ENCODE measurements at places on chromosomes 2 and 18.

DNA sequence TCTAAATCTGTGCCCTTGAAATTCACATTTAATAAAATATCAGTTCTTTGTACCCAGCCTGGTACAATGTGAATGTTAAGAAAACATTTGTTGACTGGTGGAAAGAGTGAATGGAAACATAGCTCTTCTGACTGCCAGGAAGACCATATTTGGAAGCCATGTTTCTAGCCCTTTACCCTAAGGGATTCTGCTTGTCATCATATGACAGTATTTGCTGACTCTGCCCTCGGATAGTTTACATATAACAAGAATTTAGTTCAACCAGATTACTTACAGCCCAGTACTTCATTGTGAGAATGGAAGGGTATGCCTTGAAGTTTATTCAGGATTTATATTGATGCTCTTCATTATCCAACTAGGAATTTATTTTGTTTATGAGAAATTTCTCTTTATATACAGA is 13.8 kb upstream of the KCNS3 start:
- DNase-seq = no peak

DNA sequence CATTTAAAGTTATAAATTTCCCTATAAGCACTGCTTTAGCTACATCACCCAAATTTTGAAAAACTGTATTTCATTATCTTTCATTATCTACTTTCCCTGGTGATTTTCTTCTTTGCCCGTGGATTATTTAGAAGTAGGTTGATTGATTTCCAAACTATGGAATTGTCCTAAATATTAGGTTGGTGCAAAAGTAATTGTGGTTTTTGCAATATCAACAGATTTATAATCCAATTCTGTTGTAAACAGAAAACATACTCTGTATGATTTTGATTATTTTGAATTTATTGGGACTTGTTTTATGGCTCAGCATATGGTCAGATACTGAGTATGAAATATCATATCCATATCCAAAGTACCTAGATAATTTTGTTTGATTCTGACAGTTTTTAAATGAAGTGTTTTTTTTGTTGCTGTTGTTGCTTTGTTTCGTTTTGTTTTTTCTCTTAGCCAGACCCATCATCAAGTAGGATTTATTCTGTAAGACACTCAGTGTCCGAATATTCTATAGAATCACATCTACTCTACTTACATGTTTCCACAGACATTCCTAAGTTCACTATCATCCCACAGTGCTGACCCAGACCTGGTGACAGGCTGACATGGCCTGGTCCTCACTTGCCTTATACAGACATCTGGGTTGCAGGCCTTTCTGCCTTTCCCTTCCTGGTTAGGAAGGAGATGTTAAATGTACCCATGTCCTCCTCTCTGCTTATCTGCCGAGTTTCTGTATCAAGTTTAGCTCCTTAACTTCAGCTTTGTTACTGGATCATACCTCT is 2.1 kb upstream of the TRABD2A start:
- DNase-seq = no peak

DNA sequence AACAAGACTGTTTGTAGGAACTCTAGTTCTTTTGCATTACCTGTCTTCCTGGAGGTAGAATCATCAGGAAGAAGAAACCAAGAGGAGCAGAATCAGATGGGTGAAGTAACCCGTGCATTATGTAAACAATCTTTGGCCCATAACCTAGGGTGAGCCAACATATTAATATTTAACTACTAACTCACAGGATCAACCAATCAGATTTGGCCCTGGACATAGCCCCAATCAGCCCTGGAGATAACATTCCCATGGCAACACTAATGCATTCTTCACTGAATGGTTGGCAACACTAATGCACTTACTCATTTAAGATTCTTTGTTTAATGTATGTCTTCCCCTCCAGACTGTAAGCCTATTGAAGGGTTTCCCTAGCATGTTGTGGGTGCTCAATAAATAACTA is 72.0 kb upstream of the CTAGE1 start:
- no peak for DNase-seq

GRCh38 chr2:160516547-160517365 is 23.1 kb upstream of the RBMS1 start:
- DNase-seq = no peak

DNA sequence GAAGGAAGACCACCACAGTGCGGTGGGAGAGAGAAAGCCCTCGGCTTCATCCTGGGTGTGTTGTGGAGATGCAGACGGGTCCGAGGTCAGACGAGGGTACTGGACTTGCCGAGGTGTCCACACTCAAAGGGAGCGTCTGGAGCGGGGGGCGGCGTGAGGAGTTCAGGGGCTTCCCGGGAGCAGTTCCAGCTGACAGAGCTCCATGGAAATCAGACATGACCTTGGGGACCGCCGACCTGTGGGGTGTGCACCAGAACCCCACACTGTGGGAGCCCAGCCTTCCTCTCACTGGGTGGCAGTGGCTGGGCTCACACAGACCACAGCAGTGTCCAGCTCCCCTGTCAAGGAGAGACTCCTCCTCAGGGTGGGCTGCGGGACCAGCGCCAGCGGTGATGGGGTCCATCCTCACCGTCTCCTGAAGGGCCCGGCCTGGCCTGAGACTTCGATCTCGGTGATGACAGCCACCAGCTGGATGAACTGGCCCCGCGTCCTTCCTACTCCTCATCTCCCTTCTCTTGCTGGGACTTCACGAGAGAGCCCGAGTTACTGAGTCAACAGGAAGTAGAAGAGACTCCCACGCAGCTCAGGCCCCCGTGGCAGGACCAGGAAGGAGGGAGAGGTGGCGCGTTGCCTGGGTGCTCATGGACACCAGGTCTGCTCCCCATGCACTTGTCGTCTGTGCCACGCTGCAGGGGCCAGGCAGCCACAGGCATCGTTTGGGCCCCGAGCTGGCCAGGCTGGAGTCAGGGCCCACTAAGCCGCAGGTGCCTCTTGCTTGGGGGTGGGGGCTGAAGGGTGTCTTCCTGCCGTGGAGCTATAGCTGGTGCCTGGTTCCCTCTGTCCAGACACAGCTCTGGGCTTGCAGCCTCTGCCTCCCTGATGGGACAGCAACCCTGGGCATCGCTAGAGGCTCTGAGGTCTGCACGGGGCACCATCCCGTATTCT is 101.9 kb upstream of the CTDP1 start:
- DNase-seq = no peak

- no peak for DNase-seq
These were observed 279.6 kb downstream of the PARD3B start for GRCh38 chr2:204824751-204825453.

GRCh38 chr2:99106913-99107312 is 34.6 kb upstream of the C2orf15 start:
- DNase-seq = no peak

GRCh38 chr18:79708412-79708811 is 28.8 kb downstream of the CTDP1 start:
- DNase-seq = no peak

- DNase-seq = no peak
These were observed 8.8 kb downstream of the CYB5A start for GRCh38 chr18:74282755-74283554.

DNA sequence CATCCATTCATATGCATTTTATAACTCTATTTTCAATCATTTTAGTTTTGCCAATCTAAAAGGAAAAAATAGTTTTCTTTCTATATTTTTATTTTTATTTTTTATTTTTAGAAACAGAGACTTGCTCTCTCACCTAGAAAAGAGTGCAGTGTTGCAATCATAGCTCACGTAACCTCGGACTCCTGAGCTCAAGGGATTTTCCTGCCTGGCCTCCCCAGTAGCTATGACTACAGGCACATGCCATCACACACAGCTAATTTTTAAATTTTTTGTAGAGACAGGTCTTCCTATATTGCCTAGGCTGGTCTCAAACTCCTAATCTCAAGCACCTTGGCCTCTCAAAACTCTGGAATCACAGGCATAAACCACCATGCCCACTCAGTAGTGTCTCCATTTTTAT is 125.5 kb upstream of the XIRP2 start:
- no peak for DNase-seq

DNA sequence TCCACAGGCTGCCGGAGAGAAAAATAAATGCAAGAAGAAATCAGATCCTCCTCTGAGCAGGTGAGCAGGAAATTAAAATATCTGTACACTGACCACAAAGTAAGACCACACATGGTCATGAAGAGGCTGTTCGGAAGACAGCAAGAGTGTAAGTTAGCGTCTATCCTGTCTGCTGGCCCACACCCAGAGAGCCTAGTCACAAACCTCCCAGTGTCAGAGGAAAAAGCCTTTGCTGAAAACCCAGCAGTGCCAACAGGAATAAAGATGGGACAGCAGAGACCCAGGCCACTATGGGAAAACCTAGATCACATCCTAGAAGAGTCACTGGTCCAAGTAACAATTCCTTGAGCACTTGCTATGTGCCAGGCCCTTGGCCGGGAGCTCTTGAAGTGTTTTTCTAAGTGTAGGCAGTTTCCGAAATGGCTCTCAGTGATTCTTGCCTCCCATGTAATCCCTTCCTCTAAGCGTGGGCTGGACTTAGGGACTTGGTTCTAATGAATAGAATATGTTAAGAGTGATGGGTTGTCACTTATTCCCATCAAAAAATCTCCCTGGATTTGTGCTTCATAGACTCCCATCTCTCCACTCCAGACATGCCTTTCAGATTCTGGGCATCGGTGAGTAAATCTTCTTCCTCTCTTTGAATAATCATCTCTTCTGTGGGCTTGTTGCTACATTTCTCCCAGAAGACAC is 110.9 kb upstream of the PKDCC start:
- no peak for DNase-seq

- DNase-seq = no peak
These were observed 255.5 kb downstream of the RIT2 start for GRCh38 chr18:42860011-42860410.

- no peak for DNase-seq
These were observed 40.3 kb downstream of the AAK1 start for GRCh38 chr2:69603146-69603743.

- no peak for DNase-seq
These were observed 2.2 kb downstream of the IRS1 start for GRCh38 chr2:226797289-226797988.

DNA sequence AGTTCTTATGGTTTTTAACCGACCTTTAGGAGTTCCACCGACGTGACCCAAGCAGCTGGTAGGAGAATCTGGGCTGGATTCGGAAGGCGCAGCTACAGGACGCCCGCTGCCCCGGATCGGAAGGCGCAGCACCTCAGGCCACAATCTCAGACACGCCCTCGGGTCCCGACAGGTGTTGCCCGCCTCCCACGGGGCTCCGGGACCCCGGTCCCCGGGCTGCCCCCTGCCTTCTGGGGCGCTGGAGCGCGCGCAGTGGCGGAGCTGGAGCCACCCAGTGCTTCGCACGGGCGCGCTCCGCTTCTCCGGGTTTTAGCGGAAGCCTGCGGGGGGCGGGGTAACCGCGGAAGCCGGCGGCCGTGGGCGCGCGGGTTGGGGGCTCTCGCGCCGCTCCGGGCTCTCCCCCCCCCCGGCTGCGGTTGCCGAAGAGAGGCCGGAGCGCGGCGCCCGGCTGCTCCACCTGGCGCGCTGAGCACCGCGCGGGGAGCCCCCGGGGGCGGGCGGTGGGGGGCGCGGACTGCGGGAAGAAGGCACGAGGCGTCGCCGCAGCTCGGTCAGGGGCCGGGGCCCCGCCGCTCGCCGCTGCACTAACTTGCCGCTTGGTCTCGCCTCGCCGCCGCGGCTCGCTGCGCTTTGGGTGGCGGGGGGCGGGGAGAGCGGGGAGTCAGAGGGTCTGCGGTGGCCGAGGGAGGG is 718.8 kb downstream of the DPP10 start:
- DNase-seq = peak; percentile 68

DNA sequence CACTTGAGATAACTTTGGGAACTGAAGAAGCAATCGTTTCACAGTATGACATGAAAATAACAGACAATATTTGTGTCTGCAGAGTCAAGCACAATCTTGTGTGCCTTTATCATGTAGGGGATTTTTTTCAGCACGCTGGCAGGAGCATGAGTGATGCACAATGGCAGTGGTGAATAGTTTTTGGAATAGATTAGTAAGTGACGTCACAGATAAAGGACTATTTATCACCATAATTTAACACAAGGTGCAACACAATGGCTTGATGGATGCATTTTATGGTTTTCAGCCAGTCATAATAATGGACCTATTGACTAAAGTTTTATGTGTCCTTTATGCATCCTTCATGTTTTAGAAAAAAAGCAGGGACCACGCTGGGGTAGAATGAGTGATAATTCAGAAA is 559.8 kb upstream of the FANCL start:
- DNase-seq = no peak

DNA sequence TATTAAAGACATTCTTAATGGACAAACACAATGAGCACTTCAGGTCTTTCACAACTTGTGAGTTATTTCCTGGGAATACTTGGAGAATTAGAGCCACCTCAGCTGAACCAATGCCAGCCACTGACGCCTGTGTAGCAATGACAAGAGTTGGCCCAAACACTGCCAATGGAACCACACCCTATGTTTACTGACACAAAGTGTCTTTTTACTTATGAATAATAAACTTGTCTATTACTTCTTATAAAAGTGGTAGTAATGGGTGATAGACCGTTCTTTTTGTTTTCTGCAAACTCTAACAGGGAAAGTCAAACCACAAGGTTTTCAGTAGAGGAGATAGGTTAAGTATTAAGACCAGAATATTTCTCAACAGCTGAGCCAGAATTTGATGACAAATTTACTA is 12.5 kb upstream of the CHAC2 start:
- DNase-seq = no peak

- DNase-seq = no peak
These were observed 116.1 kb downstream of the DNER start for GRCh38 chr2:229598227-229598626.

DNA sequence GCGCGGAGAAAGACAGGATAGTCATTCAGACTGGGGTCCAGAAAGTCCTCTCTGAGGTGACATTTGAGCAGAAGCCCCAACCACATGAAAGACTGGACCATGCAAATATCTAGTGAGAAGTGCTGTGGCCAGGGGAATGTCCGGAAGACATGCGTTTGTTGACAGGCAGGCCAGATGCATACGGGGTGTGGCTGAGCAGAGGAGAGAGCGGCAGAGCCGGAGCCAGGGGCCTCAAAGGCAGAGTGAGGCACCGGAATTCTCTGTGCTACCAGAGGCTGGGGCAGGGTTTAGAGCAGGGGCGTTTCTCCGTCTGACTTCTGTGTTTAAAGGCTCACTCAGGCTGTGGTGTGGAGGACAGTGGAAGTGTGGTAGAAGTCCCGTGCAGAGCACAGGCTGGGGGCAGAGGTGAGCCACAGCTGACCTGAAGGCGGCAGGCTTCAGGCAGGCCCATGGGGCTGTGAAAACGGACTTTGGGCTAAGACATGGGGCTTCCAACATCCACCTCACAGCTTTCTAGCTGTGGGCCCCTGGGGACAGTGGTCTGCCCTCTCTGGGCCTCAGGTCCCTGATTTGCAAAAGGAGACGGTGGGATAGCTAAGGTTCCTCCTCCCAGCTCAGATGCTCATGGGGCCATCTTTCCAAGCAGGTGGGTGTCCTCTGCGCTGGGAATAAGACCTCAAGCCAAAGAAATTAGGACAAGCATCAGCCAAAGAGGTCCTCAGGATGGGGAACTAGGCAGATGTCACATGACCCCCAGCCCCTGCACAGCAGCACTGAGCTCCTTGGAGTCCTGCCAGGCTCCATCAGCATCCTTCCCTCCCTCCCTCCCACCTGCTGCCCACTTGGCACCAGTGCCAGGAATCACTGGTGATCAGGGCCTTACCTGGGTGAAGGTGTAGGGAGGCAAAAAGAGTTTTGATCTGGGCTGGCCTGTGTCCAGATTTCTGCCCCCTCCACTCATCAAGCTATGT is 11.2 kb downstream of the RUFY4 start:
- DNase-seq = no peak

- peak; percentile 42 for DNase-seq
These were observed 306.5 kb upstream of the TNP1 start for GRCh38 chr2:217166241-217166850.

Measured in neuronal stem cell (in vitro differentiated cells).